Ecto neural progenitor cell (in vitro differentiated cells): ENCODE measurements at places on chromosomes 2 and 18.

DNA sequence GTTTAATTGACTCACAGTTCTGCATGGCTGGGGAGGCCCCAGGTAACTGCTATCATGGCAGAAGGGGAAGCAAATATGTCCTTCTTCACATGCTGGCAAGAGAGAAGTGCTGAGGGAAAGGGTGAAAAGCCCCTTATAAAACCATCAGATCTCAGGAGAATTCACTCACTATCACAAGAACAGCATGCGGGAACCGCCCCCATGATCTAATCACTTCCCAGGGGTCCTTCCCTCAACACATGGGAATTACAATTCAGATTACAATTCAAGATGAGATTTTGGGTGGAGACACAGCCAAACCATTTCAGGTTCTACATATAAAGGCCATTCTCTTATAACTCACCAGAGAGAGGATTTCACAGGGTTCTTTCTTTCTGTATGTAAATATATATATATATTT lies 62.9 kb downstream of the VRK2 start:
- no peak for DNase-seq

- no peak for DNase-seq
Observed at GRCh38 chr2:181231151-181231550, 226.0 kb upstream of the ITGA4 start.

GRCh38 chr2:74481961-74482800 lies 617 bp downstream of the CCDC142 start:
- no peak for DNase-seq

GRCh38 chr2:203327582-203327900 lies 653 bp upstream of the ABI2 start:
- DNase-seq, result no peak
